ENCODE measurements at places on chromosomes 7 and 10.

GRCh38 chr10:103184615-103185014, 8.5 kb downstream of the NT5C2 start:
- DNase-seq = no peak

- DNase-seq = no peak
These were observed 46.9 kb upstream of the GPAM start for GRCh38 chr10:112230325-112230988.

DNA sequence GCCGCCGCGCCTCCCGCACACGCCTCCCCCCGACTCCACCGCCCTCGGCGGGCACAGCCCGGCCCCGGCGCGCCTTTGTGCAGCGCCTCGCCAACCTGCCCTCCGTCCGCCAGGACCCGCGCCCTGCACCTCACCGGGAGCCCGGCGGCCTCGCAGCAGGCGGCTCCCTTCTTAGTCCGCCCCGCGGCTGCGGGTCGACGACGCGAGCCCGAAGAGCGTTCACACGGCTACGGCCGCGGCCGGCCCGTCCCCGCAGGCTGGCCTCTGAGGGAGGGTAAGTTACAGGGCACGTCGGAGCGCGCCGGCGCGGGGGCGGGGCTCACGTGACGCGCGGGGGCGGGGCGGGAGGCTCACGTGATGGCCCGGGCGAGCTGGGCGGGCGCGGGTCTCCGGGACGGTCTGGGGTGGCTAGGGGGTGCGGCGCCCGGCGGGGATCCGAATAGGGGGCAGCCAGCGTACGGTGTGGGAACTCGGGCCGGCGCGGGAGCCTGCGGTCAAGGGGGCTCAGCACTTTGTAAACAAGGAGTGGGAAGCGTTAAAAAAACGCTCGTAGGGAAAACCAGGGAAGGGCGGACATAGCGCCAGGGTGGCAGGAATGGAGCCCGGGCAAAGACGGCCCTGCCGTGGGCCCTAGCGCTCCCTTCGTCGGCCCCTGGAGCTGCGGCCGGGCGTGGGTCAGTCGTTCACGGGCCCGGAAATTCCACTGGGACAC, at the start of gene ARHGAP12:
Gene ARHGAP12 (minus strand): TSS at position 283 of the 712 bp plus-strand sequence. CDS start 19,976 bp downstream, outside the sequence.
- peak; percentile 70 for DNase-seq

GRCh38 chr7:28338041-28338440, 74.3 kb upstream of the CREB5 start:
- no peak for DNase-seq

- DNase-seq = no peak
These were observed 409.0 kb upstream of the MGMT start for GRCh38 chr10:129057856-129058663.

DNA sequence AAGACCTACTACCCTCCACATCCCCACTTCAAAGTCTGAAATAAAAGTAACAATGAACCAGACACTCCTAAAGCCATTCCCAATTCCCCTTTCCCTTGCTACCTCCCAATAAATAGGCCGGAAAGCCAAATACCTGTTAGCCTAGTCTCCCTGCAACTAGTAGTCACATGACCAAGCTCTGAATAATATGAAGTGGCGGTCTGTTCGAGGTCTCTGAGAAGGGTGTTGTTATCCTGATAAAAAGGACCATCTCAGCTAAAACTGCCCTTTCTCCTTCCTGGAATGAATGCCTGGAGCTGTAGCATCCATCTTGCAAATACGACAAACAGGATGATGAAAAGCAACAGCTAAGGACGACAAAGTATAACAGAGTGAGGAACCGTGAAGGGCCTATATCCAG, 6.0 kb downstream of the KIF5B start:
- DNase-seq = no peak

GRCh38 chr10:86688398-86688921, 20.1 kb downstream of the LDB3 start:
- peak; percentile 15 for DNase-seq

GRCh38 chr10:24394461-24395190, 185.7 kb downstream of the KIAA1217 start:
- DNase-seq = no peak

DNA sequence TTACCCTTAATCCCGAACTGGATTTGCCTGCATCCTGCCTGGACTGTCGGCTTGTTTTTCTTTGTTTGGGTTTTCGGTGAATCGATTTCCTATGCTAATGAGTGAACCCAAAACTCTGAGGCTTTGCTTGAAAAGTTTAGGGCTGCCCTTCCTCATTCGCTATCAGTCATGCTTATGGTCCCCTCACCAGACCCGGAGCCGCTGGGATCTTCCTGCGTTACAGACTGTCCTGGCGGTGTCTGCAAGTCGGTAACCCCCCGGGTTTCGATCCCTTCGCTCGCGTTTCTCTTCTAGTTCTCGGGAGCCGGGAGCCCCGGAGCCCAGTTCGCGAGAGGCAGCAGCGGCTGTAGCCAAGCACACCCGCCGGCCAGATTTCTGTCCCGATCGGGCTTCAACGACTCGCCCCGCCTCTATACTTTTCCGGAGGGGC, 2.2 kb downstream of the EMX2 start:
- DNase-seq = no peak

DNA sequence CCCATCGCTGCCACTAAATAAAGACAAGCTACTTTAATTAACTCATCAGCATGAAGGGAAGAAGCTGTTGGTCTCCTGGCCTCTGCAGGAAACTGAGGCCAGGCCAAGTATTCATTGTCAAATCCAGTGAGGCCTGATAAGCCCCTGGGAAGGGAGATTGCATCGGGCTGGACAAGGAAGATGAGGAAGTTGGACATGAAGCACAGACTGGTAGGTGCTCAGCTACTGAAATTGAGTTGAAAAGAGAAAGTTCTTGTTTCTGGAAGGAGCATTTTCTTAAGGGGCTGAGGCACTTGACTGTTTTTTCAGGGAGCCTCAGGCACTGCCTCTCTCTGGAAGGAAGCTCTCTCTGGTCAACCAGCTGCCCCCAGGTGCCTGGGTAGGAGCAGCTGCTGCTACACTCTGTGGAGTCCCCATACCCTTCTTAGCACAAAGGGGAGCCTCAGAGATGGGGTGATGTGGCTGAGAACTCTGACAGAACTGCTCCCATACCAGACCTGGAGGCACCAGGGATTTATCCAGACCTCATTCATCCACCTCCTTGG, 90.3 kb upstream of the IKZF1 start:
- no peak for DNase-seq

DNA sequence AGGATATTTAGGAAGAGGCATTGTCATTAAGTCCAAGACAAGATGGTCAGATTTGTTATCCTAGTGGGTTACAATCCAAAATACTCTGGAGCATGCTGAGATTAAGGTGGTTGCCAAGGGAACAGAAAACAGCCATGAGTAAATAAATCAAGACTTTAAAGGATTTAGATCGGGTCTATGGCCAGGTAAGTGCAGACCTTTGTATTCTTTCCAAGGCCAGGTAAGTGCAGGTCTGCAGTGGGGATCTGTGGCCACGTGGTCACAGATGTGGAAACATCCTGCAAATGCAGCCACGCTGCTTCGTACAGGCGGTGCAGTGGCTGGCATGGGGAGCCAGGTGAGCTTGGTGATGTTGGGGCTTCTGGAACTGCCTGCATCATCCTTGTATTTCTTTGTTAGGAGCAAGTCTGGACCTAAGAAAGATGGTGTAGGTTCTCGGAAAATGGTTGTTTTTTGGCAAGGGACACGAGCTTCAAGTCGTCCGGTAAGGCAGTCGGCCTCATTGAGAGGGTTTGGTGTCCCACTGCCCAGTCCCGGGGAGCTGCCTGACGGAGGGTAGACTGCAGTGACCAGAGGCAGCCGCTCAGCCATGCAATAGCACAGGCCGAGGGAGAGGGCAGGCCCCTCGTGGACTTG, 21.8 kb downstream of the ZNF775 start:
- no peak for DNase-seq

DNA sequence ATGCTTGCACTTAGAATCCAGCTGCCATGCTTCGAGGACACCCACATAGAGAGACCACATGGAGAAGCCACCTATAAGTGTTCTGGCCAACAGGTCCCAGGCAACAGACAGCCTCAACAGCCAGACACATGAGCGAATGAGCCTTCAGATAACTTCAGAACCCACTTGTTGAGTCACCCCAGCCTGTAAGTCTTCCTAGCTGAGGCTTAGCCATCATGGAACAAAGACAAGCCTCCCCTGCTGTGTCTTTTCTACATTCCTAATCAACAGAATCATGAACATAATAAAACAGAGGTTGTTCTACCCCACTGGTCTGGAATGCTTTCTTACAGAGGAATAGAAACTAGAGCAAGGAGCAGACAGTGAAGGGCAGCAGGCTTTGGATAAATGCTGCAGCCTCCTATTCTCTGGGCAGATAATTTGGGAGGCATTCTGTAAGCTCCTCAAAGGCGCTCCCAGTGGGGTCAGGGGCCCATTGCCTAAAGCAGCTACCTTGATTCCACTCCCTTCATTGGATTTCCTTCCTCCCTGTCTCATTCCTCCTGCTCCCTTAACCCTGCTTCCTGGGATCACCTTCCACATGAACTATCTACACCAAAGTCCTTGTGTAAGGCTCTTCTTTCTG, 4.6 kb downstream of the TLL2 start:
- DNase-seq = no peak

DNA sequence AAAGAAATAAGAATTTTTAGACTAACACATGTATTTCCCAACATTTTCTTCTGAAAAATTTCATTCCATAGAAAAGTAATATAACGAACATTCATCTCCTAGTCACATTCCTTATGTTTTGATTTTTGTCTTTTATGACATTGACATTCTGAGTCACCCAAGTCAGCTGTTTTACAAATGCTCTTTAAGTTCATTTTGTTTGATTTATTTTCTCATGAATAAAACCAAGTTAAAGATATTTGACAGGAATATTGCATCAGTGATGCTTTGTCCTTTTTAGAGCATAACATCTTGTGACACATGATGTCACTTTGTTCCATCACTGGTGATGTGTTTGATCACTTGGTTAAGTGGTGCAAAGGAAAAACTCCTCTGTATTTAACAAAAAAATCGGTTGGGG, 48.4 kb downstream of the HGF start:
- DNase-seq = no peak

GRCh38 chr7:47040795-47041347, 541.0 kb downstream of the TNS3 start:
- DNase-seq = no peak

- no peak for DNase-seq
These were observed 413.9 kb downstream of the HGF start for GRCh38 chr7:81355911-81356310.

GRCh38 chr10:113499806-113500205, 53.0 kb upstream of the HABP2 start:
- no peak for DNase-seq

- DNase-seq = no peak
These were observed 180.9 kb downstream of the ANK3 start for GRCh38 chr10:60208676-60209269.

- no peak for DNase-seq
These were observed 1.8 kb downstream of the HNRNPF start for GRCh38 chr10:43407148-43407575.

DNA sequence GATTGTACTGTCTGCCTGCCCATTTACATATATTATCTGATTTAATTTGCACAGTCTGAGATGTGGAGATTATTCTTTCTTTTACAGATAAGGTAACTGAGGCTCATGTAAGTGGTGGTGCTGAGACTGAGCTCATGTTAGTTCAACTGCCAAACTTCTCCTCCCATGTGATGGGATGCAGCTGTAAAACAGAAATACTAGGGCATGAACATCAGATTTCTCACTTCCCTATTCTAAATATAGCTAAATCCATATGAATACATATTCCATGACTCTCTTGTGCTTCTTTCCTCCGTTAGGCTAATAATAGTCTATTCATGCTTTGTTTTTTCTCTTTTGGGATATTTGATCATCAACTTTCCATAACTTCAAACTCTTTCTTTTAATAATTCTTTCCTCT, 84.7 kb downstream of the PTPRZ1 start:
- DNase-seq = no peak

DNA sequence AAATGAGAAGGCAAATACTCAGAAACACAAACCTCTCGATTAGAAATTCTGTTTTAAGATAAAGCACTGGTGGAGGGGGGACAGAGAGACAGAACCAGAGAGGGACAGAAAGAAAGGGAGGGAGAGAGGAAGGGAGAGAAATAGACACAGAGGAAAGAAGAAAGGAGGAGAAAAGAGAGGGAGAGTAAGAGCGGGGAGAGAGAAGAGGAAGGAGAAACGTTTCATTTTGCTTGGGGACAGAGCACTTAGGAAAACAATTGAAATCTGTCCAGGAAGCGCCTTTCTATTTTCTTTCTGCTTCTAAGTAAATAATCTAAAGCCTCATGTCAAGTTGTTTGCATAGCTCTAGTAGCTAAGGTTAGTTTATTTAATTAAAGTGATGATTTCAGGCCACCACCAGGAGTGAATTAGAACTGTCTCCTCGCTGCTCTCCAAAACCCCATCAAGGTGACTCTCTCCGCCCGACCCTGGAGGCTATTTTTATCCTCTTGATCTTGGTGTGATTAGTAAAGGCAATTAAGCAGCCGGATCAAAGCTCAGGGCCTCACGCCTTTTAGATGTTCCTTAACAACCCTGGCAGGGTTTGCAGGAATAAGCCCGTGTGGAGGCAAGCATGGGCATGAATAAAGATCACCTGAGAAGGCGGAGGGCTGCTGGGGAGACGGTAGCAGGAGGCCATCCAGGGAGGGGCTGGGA, 73.4 kb upstream of the INSIG1 start:
- no peak for DNase-seq

GRCh38 chr10:63758080-63758479, 236.9 kb downstream of the REEP3 start:
- DNase-seq = no peak

DNA sequence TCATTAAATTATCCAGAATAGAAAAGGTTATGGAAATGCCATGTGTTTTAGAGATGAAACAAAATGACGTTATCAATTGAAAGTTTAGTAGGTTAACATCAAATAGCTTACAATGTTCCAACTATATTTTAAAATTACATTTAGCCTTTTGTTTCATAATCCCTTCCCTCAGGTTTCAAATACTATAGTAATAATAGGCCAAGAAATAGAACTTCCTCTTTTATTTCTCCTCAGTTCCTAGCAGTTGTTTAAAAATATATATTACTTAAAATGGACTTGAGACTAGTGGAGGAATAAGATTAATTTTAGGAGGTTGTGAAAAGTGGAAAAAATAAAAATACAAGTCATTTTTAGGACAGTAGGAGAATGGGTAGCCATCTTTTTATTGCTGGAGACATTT, 16.4 kb upstream of the PDSS1 start:
- no peak for DNase-seq

DNA sequence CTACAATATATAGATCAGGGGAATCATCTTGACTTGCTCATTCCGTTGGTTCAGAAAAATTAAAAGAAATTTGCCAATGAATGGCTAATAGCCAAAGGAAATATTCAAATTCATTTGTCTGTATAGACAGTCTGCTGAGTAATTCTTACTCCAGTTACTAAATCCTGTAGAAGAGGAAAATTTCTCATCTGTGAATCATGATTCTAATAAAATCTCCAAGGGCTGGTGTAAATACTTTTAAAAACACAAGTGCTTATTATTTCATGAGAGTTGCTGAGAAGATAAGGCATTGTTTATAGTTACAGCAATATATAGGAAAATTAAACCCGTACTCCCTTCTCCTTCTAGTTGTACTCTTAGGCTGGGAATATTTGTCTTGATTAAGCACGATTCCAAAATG, 53.0 kb downstream of the WNT2 start:
- no peak for DNase-seq

GRCh38 chr7:46774515-46774914, 807.4 kb downstream of the TNS3 start:
- no peak for DNase-seq

GRCh38 chr7:93992421-93993110, 11.6 kb downstream of the BET1 start:
- DNase-seq = no peak

All from stimulated activated CD4-positive, alpha-beta T cell treated with anti-CD3 and anti-CD28 coated beads, Interleukin-15, amount 100 ng/mL, for 1 hour (primary cell).